ENCODE measurements at places on chromosomes 2 and 18. TPM values are rescaled to one million over a fixed set of nuclear protein-coding genes. Genes with fewer than 3 reads are reported as not detected.

Gene IL1RN
- polyA plus RNA-seq = 1.5 TPM

DNA sequence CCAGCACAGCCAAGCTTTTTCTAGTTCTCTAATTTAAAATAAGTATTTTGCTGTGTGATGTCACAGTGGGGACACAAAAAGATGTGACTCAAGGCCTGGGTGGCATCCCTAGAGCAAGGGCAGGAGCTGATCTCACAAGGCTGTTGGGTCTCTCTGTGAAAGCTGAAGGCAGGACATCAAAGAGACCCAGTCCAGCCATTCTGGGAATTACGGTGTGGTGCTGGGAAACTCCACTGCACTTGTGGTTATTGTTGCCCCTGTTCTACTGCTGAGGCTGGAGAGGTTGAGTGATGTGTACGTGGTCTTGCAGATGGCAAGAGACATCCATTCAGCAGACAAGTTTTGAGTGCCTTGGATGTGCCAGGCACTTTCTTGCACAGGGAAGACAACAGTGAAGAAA is 352.9 kb downstream of the CYRIA start:
- H3K27me3 ChIP-seq = no peaks in the 10 kb centered on the region
- DNase-seq = no peak
- no peak overlapping the region for H3K4me3 ChIP-seq
- H3K27ac ChIP-seq = no peak overlapping the region
- H3K36me3 ChIP-seq = no peaks in the 10 kb centered on the region

GRCh38 chr2:117968722-117969121 is 45.1 kb downstream of the CCDC93 start:
- no peaks in the 10 kb centered on the region for H3K36me3 ChIP-seq
- H3K4me1 ChIP-seq = no peaks in the 10 kb centered on the region
- DNase-seq = no peak
- no peaks in the 10 kb centered on the region for H3K27me3 ChIP-seq
- no peak overlapping the region for H3K4me3 ChIP-seq

Gene PSD4
- polyA plus RNA-seq = 1.2 TPM

DNA sequence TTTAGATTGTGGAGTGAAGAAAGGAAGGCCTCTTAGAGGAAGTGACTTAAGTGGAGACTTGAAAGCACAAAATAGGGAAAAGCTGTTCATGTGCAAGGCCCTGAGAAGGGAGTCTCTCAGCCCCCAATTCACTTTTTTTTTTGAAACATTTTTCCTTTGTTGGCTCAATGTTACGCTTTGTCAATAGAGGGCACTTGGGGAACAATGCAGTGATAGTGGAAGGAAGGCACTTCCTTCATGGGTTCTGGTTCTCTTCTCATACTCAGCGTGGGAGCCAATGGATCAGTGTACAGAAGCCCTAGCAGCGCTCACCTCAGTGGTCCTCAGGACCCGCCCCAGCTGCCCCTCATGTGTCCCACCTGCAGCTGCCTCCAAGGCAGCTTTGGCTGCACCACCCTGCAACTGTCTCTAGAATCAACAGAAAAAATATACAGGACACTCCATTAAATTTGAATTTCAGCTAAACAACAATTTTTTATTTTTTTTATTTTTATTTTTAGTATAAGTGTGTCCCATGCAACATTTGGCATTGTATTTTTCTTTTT is 8.6 kb upstream of the C2orf42 start:
- no peaks in the 10 kb centered on the region for H3K36me3 ChIP-seq
- no peak overlapping the region for H3K27ac ChIP-seq
- H3K4me3 ChIP-seq = no peak overlapping the region
- H3K4me1 ChIP-seq = no peaks in the 10 kb centered on the region
- DNase-seq = no peak

DNA sequence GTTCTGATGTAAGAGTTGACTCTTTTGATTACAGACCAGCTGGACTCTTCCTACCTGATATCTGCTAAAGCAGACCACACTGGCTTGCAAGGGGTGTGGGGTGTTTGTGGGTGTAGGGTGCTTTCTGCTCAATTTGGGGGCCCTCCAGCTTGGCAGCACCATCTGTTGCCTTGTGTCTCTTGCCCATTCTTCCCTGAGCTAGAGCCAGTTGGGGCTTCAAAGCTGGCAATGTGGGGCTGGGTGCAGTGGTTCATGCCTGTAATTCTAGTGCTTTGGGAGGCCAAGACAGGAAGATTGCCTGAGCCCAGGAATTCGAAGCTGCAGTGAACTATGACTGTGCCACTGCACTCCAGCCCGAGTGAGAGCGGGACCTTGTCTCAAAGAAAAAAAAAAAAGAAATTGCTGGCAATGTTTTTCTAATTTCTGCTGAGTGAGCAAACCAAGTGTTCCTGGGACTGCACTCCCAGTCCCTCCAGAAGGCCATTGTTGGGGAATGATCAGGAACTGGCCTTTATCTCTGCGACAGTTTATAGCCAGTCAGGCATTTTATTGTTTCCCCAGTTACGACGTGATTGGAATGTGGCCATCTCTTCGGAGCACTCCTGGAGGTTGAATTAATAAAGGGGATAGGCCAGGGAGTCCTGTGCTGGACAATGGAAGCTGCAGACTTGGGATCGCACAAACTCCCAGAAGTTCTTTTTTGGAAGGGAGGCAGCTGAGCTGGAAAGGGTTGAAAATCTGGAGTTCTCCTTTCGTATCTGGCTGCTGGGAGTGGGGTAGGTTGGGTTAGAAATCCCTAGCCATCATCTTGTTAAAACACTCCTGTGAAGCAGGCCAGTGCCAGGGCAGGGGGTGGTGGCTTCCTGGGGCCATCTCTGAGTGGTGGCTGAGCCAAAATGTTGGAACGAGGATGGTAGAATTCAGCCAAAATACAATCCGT is 57.2 kb downstream of the LIPG start:
- peaks cover 5% of the 10 kb centered on the region for H3K4me1 ChIP-seq
- no peaks in the 10 kb centered on the region for H3K36me3 ChIP-seq
- no peaks in the 10 kb centered on the region for H3K27me3 ChIP-seq
- H3K27ac ChIP-seq = no peak overlapping the region
- DNase-seq = no peak
- H3K4me3 ChIP-seq = no peak overlapping the region
